ENCODE measurements at places on chromosomes 2 and 18.

- DNase-seq: no peak
Observed at GRCh38 chr2:136399667-136400289, 281.8 kb upstream of the CXCR4 start.

DNA sequence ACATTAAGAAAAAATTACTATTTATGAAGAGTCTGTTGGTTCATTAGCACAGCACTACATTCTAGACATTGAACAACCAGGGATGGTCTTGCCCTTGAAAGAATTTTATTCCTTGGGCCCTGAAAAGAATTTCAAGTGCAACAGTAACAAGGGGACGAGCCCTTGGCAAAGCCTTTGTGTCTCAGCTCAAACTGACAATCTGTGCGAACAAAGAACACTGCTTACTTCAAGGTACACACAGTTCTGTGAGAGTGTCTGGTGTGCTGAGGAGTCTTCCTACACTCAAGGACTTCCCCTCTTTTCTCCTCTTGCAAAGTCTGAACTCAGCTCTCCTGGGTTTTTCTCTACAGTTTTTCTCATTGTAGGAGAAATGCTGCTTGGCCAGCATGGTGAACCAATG is 373.4 kb downstream of the NBAS start:
- DNase-seq: no peak

- no peak for DNase-seq
Observed at GRCh38 chr2:42331569-42332284, 29.3 kb downstream of the COX7A2L start.

DNA sequence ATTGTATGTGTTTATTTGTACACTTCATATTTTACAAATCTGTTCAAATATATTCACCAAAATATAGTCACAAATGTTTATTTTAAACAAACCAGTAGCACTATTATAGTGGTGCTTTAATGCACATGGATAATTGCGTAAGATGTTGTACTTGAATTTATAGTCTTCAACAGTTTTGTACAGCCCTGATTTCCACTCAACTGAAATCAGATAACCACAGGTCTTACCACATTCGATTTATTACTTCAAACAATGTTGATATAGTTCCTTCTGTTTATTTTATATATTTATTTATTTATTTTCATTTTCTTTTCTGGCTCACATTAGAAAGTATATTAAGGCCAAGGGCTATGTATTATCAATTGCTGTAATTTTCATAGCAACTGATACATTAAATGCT is 99.4 kb upstream of the ZNF804A start:
- DNase-seq: no peak

DNA sequence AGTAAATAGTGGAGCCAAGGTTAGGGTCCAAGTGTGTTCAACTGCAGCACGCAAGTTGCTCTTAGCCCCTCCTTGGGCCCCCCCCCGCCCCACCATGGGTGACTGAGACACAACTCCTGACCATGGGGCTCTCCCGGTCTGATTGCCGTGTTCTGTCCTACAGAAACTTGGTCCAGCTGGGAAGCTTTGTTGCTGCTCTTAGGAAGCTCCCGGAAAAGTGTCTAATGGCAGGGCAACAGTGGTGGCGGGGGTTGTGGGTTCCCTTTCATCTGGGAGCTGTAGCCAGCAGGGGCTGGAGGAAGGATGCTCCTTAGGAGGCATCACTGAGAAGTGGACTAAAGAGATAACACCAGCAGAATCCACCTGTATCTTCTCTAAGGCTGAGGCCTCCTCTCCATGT is 111.1 kb downstream of the CYP26B1 start:
- no peak for DNase-seq

DNA sequence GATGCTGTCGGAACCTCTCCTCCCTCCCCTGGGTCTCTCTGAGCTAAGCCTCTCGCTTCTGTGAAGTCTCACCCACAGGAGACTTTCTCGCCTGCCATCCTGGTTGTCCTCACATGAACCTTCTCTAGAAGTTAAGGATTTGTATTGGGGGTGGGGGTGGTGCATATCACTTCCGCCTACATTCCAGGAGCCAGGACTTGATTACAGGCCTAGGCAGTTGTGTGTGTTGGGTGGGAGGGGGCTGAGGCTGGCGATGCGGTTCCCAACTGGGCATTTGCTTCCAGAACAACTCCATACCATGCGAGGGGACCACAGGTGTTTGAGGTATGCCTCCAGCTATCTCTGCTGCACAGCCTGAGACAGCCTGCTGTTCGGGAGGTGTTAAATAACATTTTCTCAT is 56.8 kb upstream of the MGAT4A start:
- DNase-seq: no peak

- no peak for DNase-seq
Observed at GRCh38 chr2:237540823-237541222, 25.6 kb upstream of the PRLH start.

DNA sequence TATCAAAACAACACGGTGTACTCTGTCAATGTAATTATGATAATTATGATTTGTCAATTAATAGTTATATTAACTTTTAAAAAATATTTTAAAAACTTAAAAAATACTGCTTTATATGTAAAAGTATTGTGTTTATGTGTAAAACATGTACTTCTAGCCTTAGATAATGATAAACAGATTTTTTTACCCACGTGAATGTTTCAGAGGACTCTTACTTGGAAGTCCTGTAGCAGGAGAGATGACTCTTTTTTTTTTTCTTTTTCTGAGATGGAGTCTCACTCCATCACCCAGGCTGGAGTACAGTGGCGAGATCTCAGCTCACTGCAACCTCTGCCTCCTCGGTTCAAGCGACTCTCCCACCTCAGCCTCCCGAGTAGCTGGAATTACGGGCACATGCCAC is 6.2 kb upstream of the MTCL1 start:
- DNase-seq: no peak

DNA sequence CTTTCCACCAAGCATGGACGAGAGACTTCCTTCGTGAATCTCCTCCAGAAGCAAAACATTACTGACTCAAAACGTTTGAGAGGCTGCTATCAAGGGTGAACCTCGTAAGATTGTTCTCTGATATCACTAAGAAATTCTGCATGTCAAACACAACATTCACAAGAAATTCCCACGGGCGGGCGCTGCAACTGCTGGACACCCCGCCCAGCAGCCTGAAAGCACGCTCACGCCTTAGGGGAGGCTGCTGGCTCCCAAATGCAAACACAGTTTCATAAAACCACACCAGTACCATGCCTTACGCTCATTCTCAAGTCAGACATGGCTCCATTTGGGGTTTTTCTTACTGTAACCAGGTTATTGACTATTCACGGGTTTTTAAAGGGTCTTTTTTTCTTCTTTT is 39.0 kb downstream of the MBP start:
- no peak for DNase-seq

DNA sequence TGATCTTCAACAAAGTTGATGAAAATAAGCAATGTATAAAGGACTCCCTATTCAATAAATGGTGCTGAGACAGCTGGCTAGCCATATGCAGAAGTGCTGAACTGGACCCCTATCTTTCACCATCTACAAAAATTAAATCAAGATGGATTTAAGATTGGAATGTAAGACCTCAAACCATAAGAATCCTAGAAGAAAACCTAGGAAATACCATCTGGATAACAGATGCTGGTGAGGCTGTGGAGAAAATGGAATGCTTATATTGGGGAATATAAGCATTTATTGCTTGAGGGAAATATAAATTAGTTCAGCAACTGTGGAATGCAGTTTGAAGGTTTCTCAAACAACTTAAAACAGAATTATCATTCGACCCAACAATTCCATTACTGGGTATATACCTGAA is 89.6 kb downstream of the GCA start:
- no peak for DNase-seq

- DNase-seq: no peak
Observed at GRCh38 chr2:184534986-184535385, 63.3 kb upstream of the ZNF804A start.

GRCh38 chr2:72012886-72013574 is 134.6 kb downstream of the CYP26B1 start:
- DNase-seq: no peak

DNA sequence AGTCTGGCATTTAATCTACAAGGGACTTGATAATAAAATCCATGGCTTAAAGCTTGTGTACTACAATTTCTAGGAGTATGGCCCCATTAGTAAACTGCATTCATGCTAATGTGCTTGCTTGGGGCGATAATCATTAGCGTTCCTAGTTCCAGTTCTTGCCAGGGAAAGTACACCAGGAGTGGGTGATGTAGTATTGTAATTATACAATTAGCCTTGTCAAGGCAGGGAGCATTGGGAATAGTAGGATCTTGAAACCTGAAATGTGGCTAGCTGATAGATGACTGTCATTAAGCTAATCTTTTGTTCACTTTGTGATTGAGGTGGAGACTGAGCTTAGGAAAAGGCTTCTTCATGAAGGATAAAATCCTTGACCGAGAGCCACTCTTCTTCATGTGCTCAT is 989.2 kb downstream of the CPS1 start:
- DNase-seq: no peak

- no peak for DNase-seq
Observed at GRCh38 chr2:105344704-105345345, 7.5 kb downstream of the C2orf49 start.

DNA sequence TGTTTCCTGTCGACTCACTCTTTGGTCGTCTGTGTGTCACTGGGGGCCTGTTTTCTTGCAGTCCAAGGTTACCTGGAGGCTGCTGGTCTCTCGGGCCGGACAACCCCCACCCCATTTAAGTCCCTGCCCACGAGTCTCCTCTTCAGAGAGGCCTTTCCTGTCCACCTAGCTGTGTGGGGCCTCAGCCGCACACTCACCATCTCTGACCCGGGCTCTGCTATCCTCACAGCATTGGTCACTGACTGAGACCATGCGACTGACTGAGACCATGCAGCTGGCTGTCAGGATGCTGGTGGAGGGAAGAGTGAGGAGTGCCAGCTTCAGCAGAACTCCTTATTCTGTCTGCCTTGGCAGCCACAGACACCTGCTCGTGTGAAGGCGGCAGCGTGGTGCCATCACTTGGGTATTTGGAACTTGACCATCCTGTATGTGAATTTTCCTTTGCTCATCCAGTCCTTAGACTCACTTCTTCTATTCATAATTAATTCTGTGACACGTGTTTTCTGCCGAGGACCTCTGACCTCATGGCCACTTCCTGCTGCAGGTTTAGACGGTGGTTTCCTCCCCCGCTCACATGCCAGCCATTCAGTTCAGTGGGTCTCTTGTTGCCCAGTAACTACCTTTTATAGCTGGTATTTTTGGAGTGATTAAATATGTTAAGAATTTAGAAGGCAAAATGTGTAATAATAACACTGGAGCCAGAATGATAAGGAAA is 47.5 kb upstream of the ASB1 start:
- DNase-seq: peak; percentile 38

GRCh38 chr2:168118733-168119514 is 128.5 kb downstream of the STK39 start:
- DNase-seq: no peak

DNA sequence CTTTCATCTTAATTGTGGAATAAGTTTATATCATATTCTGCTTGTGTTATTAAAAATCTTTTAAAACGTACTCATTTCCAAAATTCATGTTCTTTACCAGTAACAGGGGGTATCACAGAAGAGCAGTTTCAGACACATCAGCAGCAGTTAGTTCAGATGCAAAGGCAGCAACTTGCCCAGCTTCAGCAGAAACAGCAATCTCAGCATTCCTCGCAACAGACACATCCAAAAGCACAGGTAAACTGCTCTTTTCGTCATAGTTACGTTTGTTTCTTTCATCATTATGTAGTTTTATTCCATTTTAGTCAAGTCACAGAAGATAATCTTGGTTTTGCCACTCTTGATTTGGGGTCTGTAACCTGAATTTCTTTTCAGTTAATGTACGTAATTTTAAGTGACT is 93.5 kb upstream of the KIF5C start:
- no peak for DNase-seq

DNA sequence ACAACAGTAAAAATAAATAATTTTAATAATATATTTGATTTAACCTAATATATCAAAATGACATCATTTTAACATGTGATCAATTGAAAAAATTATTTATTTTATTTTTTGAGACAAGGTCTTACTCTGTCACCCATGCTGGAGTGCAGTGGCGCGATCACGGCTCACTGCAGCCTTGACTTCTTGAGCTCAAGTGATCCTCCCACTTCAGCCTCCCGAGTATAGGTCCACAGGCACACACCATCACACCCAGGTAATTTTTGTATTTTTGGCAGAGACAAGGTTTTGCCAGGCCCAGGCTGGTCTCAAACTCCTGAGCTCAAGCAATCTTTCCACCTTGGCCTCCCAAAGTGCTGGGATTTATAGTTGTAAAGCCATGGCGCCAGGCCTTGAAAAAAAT is 126.7 kb upstream of the COPS8 start:
- no peak for DNase-seq

DNA sequence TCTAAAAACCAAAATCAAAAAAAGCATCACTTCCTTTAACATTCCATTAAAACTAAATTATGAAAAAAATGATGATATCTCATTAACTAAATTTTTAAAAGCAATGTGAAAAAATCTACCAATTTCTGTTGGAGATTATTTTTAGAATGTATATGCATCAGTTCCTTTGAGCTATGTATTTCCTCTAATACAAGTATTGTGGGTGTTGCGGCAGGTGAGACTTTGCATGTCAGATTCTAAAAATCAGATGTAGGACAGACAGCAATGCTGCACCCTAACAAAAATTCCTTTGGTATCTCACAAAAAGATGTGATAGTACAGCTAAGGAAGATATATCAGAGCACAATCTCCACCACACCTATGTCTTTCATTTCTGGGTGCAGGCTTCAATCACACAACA is 6.8 kb downstream of the MBD2 start:
- DNase-seq: no peak

DNA sequence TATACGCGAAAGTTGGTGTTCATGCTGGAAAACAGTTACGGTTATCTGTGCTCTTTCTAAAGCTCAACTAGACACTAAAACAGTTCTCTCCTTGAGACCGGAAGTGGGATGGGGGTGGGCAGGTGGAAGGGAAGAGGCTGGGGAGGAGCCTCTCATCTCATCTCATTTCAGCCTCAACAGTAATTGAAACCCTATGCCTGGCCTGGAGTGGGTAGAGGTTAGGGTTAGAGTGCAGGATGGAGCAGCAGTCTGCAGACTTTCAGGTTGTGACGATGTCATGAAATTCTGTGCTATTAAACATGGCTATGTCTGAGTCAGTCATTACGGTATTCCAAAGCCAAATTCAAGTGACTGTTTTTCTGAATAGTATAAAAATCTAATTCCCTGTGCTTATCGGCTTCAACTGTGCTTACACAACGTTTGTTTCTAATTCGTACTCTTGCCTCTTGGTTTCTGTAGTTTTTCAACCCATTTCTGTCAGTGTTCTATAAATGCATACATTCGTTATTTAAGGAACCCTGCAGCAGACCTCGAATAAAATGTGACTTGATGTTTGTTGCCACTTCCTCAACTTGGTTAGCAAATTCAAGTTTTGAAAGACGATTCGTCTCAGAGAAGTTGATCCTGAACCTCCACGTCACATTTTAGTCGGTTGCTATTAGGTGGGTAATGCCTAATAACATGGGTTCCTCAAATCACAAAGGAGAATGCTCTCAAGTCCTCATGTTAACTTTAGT is 75.8 kb upstream of the TCF7L1 start:
- no peak for DNase-seq
